Hypothalamus (tissue), 51 donors: ENCODE measurements at places on chromosomes 4 and X.

DNA sequence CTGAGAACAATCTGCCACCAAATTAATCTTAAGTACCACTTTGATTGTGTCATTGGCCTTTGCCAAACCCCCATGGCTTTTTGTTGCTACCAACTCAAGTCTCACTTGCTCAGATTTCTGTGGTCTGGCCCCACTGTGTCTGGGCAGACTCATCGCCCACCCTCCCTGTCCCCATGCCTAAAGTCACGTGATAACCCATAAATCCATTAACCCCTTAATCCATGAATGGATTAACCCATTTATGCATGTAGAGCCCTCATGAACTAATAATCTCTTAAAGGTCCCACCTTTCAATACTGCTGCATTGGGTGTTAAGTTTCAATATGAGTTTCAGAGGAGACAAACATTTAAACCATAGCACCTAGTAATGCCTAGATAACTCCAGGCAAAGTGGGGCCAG lies 78.5 kb upstream of the BLTP1 start:
- no peak for DNase-seq

- no peak for DNase-seq
Measured at GRCh38 chr4:101022151-101023024, 324.9 kb downstream of the PPP3CA start.

- no peak for DNase-seq
Measured at GRCh38 chr4:107792711-107793110, 32.0 kb upstream of the SGMS2 start.

GRCh38 chr4:608236-608635 lies 17.1 kb upstream of the PDE6B start:
- no peak for DNase-seq
